ENCODE measurements at places on chromosomes 5 and 9.

- no peak for DNase-seq
These were observed 1.8 kb upstream of the WDR31 start for GRCh38 chr9:113341712-113342410.

DNA sequence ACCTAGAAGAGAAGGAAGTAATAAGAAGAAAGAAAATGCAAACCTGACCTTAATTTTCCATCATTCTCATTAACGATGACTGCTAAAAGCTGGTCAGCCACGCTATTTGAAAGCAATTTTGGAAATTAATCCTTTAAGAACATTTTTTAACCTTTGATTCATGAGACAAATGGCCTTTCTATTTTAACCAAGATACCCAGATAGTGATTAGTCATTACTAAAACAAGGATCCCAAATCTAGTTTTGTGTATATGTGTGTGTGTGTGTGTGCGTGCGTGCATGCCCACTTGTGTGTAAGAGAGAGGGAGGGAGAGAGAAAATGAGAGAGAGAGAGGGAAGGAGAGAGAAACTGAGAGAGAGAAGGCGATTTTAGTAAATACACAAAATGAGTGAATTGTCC lies 329.5 kb downstream of the DEPDC1B start:
- DNase-seq = no peak

- DNase-seq = no peak
These were observed 4.9 kb downstream of the TIGD6 start for GRCh38 chr5:149995385-149996204.

GRCh38 chr5:149062371-149063016 lies 368 bp downstream of the SH3TC2 start:
- peak; percentile 91 for DNase-seq

- peak; percentile 94 for DNase-seq
These were observed 212.5 kb downstream of the GAS1 start for GRCh38 chr9:86734771-86735170.

DNA sequence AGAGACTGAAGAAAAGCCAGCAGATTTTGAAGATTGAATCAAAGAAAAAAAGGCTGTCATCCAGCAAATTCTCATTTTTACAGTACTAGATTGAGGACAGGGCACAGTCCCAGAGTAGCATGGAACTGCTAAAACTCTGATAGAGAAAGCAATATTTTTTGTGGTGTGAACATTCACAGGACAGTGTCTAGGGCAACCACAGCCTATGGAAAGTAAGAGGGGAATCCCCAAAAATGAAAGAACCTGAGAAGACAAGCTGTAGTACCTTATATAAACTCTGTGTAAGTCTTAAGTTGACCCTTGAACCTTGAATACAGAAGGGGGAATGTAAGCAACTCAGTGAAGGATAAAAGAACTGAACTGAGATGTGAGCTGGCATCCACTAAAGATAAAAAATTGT lies 540.3 kb downstream of the HINT1 start:
- DNase-seq = no peak

DNA sequence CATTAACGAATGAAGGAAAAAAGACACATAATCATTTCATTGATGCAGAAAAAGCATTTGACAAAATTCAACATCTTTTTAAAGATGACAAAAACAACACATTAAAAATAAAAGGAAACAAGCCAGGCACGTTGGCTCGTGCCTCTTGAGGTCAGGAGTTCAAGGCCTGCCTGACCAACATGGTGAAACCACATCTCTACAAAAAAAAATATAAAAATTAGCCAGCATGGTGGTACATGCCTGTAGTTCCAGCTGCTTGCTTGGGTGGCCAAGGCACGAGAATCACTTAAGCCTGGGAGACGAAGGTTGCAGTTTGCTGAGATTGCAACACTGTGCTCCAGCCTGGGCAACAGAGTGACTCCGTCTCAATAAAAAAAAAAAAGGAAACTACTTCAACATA lies 77.0 kb downstream of the ERCC6L2 start:
- DNase-seq = no peak

DNA sequence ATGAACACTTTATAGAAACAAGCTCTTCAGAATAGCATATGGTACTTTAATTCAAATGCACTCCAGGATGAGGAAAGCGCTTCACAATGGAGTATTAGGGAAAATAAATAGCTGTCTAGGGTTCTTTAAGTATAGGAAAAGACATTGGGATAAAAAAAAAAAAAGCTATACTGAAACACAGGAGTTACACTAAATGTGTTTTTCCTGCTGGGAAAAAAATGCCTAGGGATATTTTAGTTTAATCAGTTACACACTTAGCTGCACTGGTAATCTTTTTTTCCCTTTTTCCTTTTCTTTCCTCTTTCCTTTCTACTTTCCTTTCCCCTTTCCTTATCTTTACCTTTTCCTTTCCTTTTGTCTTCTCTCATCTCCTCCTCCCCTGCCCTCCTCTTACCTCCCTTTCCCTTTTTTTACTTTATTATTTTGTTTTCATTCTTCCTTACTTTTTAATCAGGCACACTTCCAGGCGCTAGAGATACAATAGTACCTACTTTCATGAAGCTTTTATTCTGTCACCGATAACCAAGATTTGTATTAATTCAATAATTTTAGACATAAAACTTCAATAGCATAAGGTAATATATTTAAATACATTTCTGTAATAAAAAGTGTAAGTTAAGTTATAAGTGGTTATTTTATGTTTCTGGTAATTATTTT lies 758.7 kb downstream of the CDH18 start:
- DNase-seq = no peak

DNA sequence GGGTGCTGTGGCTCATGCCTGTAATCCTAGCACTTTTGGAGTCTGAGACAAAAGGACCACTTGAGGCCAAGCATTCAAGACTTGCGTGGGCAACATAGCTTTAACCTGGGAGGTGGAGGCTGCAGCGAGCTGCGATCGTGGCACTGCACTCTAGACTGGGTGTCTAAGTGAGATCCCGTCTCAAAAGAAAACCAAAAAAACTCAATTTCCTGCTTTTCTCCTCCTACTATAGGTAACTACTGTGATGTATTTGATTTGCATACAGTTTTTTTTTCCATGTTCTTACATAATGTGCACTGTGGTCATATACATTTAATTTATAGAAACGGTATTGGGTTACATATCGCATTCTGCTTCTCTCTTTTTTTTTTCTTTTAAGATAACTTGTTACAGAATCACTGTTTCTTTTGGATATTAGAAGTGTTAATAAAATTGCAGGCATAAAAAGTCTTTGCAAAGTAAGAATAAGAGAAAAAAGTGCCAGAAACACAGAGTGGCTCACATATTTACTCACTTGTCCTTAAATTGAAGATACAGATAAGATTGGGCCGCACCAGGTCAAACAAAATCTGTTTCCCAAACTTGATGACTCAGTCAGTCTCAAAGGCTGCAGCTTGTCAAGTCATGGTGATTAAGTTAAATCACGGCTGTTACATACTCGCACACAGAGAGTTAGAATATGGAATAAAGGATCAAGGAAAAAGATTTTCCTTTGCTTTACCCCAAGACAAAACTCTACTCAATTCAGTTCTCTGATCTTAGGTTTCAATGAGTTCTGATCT lies 2.0 kb upstream of the PTGR1 start:
- peak; percentile 28 for DNase-seq

GRCh38 chr9:131167146-131167692 lies 41.8 kb downstream of the NUP214 start:
- DNase-seq = no peak

- DNase-seq = no peak
These were observed 1786.4 kb upstream of the WWC1 start for GRCh38 chr5:166505067-166505466.

DNA sequence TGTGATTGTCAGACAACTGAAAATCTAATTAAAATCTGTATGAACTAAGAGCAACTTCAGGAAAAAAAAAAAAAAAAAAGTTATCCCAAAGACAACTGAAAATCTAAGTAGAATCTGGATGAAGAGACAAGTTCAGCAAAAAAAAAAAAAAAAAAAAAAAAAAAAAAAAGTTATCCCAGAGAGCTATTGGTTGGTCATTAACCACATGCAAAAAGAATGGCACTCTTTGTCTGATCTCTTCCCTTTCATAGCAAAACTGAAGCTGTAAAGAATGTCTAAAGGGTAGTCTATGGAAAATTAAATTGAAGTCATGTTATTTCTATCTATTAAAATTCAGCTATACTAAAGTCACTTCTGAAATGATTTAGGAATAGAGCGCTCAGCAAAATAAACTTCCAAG lies 32.9 kb downstream of the STRBP start:
- DNase-seq = no peak

- peak; percentile 99 for DNase-seq
These were observed 75.6 kb downstream of the USP20 start for GRCh38 chr9:129910628-129911567.

- no peak for DNase-seq
These were observed 32.0 kb downstream of the MAN2A1 start for GRCh38 chr5:109721741-109722140.

DNA sequence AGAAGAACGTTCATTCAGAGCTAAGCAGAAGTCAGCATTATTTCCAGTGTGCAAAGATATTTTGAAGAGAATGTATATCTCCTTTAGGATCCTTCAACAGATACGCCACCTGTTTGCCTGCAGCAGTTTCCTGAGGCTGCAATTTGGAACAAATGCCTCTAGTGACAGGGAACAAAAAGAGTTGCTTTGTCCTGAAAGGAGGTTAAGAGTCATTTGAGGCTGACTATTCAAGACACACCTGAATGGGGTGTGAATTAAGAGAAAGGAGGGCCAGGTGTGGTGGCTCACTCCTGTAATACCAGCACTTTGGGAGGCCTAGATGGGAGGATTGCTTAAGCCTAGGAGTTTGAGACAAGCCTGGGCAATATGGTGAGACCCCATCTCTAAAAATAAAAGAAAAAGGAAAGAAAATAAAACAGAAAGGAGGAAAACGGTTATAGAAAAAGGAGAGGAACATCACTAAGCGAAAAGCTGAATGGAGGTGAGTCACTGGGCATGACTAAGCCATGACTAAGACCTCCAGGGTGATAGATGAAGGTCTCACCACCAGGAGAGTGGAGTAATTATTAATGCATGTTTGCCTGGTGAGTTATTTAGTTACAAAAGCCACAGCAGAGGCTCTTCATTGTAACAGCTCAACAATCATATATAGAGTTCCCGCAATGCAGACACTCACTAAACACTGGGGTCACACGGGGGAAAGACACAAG lies 255.2 kb upstream of the TNC start:
- DNase-seq = peak; percentile 98

- DNase-seq = peak; percentile 61
These were observed 277.6 kb downstream of the PSAT1 start for GRCh38 chr9:78574354-78575045.

DNA sequence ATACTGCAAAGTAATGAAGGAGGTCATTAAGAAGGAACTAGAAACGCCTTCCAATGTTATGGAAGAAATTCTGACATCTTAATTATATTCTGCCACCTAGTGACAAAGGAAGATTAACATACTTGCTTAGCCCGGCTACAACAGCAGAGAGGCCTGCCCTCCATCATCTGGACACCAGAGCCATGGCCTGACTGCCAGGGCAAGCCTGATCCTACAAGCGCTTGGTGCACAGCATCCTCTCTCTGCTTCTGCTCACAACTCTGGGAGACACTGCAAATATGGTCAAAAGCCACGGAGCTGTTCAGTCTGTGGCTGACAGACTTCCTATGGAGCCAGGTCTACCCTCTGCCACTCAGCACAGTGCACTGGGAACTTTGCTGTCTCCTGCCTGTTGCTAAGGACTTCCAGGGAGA lies 87.3 kb upstream of the SLC44A1 start:
- DNase-seq = peak; percentile 71

- DNase-seq = no peak
These were observed 32.8 kb downstream of the SH3RF2 start for GRCh38 chr5:145968970-145969713.

DNA sequence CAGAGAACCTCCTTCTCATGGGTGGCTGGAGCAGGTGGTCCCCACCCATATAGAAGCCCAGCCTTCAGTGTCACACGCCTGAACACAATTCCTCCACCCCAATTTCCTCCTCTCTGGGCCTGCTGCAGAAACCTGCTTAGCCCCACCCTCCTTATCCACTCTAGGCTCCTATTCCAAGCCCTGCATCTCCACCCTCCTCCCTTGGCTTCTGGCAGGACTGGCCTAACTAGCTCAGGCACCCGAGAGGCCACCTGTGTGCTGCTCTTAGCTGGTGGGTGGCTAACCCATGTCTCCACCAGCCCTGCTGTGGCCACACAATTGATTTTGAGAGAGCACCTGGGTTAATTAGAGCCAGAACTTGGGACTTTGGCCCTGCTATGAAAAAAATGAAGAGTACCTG lies 77.3 kb upstream of the ATP10B start:
- DNase-seq = no peak

- DNase-seq = no peak
These were observed 190.7 kb downstream of the CD180 start for GRCh38 chr5:67005737-67006499.

GRCh38 chr5:174545926-174546325 lies 178.5 kb upstream of the MSX2 start:
- DNase-seq = no peak

GRCh38 chr5:179803651-179804554 lies 2.8 kb downstream of the MGAT4B start:
- no peak for DNase-seq

DNA sequence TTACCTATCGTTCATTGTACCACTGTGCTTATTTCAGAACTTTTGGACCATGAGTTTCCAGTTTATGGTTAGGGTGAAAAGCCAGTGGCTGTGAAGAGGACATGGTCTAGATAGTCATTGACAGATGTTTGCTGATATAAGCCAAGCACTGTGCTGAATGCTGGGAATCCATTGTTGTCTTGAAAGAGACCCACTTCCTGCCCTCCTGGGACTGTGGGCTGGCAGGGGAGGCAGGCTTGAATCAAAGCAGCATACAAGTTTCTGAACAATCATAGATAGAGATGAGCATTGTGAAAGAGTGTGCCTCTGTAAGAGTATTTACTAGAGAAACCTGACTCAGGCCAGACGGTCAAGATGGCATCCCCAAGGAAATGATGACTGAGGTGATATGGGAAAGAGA lies 73.4 kb downstream of the NMUR2 start:
- DNase-seq = no peak

- DNase-seq = no peak
These were observed 20.3 kb downstream of the ZDHHC11B start for GRCh38 chr5:763998-764781.

GRCh38 chr5:151164687-151165392 lies 7.3 kb upstream of the ANXA6 start:
- peak; percentile 63 for DNase-seq

DNA sequence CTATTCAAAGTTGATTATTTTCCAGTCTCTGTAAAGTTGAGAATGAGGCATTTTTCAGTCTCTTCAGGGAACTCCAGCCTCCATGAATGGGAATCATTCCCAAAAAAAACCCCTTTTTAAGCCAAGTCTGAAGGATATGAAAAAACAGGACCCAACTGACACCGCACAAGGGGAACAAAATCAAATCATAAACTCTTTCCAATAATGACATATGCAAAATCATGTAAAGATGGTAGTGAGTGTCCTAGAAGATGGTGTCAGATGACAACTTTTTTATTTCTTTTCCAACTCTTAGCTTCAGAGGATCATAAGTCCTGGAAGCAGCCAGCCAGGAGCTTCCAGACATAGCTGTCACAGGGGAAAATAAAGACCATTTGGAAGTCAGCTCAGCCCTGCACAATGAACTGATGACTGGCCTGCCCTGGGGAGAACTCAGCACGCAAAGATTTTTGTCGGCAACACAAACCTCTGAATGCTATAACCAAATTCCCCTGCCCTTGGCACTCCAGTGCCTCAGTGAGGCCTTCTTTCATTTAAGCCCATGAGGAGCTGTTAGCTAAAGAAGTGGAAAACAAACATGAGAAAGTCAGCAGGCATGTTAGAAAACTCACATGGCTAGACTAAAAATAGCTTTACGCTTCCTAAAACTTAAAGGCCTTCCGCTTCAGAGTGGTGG lies 85.4 kb downstream of the SLC1A3 start:
- DNase-seq = peak; percentile 77

Measured in fibroblast of skin of right quadriceps (primary cell).